ENCODE measurements at places on chromosomes 1 and 21.
A peak's percentile ranks its signal among the peaks of the same experiment; 100 is the strongest.

- no peak for DNase-seq
Observed at GRCh38 chr1:29460041-29460610, 223.8 kb downstream of the PTPRU start.

GRCh38 chr1:7670334-7671145, 100.6 kb upstream of the VAMP3 start:
- DNase-seq, result no peak

DNA sequence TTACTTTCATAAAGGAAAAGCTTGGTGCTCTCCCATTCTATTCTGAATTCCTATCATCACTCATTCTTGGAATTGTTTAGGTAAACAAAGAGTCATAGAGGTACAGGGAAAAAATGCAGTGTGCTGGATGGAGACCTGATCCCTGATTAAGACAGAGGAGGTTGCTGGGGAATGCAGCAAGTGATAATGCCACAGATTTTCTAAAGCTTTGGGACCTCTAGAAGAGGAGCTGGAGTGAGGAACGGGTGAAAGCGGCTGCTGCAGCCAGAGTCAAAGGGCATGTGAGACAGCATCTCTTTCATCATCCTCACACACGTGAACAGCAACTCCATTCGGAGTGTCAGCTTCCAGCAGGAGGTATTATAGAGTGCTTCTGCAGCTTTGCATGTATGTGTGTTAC, 54.9 kb upstream of the DIPK1A start:
- no peak for DNase-seq

GRCh38 chr1:69911301-69911801, 294.0 kb downstream of the LRRC40 start:
- DNase-seq, result no peak

GRCh38 chr1:167490765-167491164, 27.6 kb downstream of the CD247 start:
- no peak for DNase-seq

DNA sequence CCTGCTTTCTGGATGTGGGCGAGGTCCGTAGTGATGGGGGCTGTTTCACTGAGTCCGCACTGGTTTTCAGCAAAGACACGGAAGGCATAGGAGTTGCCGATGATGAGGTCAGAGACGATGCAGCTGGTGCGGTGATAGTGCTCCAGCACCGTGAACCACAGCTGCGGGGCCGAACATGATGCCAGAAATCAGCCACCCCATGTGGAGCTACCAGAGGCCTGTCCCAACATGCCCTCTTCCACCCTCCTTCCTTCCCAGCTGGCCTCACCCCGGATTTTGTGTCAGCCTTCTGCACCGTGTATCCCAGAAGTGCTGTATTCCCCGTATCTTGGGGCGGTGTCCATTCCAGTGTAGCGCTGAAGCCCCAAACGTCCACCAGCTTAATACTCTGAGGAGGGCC, 10.0 kb downstream of the MYBPHL start:
- no peak for DNase-seq

GRCh38 chr1:234586304-234586703, 23.7 kb downstream of the IRF2BP2 start:
- no peak for DNase-seq

DNA sequence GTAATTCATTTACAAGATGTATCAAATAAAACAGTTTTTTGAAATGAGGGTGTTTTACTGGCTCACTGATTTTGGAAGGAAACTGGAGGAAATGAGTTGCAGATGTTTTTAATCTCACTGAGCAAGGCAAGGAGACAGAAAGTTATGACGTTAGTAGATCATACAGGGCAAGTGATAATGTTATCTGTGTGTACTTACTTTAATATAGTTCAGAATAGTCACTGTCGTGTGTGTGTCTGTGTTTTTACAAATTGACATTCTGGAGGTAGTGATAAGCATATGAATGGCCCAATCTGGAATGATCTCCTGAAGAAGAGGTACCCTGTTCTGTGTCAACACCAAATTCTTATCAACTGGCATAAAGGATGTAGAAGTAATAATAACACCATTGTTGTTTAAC, 1.9 kb upstream of the GBP4 start:
- DNase-seq, result no peak

- DNase-seq, result no peak
Observed at GRCh38 chr1:42979896-42980800, 21.5 kb upstream of the SLC2A1 start.

GRCh38 chr1:184792450-184792969, 37.9 kb upstream of the EDEM3 start:
- no peak for DNase-seq

DNA sequence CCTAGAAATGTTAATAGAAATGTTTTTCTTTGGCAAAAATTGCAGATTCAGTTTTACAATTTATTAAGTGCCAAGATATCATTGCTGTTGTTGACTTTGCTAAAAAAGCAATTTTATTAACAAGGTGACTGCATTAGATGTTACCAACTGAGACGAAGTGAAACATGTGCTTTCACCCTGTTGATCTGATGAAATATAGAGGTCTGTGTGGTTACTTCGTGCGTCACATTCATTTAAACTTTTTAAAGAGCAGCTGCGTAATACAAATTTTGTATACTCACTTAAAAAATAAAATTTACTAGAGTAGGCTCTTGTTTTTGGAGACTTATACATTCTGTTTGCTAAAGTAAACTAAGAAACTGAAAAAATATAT, 465.7 kb downstream of the USP25 start:
- DNase-seq, result no peak

DNA sequence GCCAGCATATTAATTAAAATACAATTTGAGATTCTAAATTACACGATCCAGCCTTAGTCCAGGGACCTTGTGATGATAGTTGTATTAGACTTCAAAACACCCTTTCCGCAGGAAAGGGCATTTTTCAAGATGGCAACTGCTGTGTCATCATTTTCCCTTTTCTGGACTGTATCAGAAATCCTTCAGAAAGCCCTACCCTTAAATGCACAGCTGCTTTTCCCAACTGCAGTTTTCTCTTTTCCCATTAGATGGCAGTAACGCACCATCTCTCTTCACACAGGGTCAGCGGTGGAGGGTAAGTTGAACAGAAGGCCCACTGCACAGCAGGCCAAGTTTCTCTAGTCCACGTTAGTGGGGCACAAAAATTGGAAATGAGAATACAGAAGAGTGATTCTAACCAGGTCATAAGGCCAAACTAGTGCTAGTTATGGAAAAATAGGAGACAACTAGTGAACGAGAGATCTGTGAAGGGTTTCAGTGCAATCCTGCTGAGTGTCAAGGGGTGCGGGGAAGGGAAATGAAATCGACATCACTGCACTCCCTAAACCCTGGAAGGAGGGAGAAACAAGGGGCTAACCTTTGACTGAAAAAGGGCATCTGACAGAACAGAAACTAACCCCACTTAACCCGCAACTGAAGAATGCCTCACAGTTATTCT, 22.1 kb upstream of the TDRD10 start:
- peak; percentile 37 for DNase-seq
